CD4-positive, alpha-beta T cell (primary cell): ENCODE measurements at places on chromosomes 1 and 21.

GRCh38 chr1:27086026-27086425 lies 68.9 kb downstream of the SLC9A1 start:
- DNase-seq: no peak

DNA sequence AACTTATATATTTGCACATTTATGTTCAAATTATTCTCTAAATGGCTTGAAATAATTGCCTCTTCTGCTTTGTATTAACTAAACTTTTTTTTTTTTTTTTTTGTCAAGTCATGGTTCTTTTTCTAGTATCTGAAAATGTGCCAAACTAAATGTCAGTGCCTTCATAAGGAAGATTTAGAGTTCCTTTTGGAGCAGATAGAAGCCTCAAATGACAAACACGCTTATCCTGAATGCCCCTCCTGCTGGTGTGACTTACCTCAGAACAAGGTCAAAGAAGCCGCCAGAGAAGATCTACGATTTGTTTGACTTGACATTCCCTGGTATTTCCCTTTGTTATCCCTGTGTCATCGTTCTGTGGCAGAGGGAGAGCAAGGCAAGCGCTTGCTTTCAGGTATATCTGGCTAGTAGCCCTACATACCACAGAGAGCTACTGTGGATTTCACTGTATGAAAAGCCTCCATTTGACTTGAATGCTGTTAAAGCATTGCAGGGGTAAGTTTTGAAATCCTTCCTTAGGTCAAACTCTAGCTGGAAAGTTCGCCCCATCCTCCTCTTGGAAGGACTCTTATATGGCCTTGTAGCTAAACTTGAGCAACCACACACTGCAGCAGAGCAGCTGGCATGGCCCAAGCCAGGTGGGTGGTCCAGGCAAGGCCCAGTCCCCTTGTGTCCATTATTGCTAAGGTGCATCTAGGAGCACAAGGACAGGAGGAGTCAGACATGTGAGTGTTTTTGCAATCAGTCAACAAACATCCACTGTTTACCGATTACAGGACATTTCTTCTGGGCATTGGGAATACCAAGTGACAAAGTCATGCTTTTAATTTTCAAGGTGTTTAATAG lies 285.4 kb upstream of the USP25 start:
- DNase-seq: no peak

DNA sequence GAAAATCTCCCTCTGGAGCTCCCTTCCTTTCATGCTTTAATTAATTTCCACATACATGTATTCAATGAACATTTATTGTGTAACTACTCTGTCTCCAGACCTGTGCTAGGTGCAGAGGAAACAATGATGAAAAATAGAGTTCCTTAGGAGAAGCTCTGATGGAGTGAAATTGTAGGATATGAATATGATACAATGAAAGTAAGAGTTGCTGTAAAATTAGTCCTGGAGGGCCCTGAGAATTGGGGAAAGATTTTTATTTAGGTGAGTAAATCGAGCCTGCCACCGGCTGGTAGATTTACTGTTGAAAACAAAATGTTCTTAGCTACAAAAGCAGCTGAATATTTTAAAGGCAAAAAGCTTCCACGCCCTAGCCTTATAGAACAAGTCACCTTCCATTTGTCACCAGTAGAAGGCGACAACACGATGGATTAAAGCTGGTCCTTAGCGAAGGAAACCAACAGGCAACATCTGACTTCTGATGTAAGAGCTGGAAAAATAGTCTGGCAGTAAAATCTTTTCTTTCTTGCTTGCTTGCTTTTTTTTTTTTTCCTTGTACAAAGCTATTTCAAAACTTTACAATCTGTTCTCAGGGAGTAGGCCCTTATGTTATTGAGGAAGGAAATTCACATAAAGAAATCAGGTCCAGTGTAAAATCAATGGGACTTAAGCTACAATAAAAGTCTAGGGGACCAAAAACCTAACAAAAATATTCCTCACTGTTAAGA lies 82.0 kb upstream of the ROR1 start:
- DNase-seq: no peak

DNA sequence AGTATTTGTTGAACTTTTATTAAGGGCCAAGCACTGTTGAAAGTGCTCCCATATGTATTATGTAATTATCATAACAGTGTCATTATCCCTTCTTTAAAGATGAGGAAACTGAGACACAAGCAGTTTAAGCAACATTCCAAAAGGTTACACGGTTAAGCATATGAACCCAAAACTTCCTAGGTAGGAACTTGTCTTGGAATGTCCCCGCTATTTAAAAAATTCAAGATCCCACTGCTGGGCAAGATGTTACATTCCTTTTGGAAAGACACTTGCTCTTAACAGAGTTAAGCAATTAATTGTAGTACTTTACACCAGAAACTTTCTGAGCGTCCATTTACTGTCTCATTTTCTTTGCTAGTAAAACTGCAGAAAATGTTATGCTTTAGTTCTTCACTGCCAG lies 15.6 kb downstream of the LMO4 start:
- no peak for DNase-seq

DNA sequence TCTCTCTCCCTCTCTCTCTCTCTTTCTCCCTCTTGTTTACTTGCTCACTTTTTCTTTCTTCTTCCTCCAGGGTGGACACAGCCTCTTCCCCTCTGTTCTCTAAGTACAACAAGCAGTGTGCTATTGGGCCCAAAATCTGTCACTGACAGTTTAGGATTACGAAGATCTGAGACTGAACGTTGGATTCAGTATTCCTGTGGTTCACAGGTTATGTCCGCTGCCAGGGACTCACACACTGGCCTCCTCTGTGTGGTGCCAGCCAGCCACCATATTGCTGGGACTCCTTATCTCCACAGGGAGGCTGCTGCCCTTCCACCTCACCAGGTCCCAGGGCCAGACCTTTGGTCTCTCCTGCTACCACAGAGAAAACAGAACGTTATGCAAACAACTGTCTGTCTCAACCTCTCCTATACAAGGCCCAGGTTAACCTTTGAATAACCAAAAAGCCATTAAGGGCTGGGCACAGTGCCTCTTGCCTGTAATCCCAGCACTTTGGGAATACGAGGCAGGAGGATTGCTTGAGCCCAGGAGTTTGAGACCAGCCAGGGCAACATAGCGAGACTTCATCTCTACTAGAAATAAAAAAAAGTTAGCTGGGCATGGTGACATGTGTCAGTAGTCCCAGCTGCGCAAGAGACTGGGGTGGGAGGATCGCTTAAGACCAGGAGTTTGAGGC lies 171.9 kb upstream of the RAB4A start:
- no peak for DNase-seq

DNA sequence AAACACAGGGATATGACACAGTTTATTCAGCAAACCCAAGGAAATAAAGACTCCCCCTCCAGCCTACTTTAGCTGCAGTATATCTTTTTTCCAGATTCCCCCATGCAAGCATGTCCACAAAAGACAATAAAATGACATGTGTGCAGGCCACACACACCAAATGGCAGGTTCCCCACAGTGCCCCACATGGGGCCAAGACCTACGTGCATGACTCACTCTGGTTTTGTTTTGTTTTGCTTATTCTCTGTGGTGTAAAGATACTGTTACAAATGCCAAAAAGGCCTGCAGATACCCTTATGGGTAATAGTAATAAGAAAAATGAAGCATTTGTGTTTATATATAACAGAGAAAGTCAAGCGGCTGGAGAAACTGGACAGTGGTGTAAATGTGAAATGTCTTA lies 71.6 kb downstream of the RD3 start:
- DNase-seq: no peak

DNA sequence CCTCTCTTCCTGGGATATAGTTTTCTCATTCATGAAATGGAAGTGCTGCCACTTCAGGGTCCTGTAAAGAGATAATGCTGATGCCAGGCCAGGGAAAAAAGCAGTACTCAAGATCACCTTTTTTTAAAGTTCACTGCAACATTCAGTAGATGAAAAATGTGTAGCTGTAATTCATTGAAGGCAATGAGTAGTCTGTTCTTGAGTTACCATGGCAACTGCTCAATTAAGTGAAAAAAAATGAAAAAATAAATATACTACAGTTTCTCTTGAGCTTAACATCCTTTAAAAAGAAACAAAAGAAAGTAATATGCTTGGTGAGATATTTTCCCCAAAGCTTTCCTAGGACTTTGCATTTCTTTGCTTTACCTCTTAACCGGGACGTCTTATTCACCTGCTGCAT lies 183.3 kb downstream of the AK5 start:
- no peak for DNase-seq

DNA sequence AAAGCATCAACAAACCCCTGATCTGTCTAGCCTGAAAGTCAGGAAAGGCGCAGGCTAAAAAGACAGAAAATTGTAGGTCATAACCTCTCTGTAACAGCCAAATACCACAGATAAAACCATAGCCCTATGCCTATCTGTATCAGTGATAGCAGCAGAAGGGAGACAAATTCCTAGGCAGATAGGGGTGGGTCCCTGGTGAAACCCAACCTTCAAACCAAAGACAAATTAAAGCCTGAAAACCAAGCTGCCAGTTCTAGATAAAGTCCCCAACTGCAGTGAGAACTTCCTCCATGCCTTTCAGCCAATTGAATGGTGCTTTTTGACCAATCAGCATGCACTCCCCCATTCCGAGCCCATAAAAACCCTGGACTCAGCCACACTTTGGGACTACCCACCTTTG lies 115.3 kb downstream of the NTPCR start:
- DNase-seq: no peak

DNA sequence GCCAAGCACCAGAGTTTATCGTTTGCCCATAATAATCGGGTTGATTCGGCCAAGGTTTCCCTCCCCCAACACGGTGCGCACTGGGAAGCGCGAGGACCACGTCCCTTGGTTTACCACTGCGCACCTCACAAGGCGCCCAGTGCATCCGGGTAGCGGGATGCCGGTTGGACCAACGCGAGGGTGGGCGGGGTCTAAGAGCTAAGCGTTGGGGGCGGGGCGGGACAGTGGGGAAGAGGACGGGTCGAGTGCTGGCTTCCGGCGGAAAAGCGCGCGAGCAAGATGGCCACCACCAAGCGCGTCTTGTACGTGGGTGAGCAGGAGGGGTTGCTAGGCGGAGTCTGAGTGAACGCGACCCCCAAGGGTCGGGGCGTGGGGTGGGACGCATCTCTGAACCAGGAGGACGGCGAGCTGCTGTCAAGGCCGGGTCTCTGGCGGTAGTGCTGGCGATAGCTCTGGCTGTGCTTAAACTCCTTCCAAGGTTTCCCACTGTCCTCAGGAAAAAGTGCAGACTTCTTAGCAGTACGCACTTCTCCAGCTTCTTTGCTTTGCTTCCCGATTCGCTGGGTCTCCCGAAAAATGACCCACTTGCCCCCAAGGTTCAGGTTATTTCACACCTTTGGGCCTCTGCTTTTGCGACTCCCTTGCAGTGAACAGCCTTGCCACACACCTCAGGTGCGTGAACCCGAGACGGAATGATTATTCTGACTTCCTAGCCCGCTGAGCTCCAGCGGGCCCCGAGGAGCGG lies at the start of gene PPIE:
Gene PPIE, plus strand, starts transcription at position 261 of the 745 bp plus-strand sequence. Its CDS starts 19 bp downstream, at position 280.
- DNase-seq: peak; percentile 95

- DNase-seq: no peak
These were observed 2.6 kb downstream of the INSRR start for GRCh38 chr1:156856282-156856785.

- DNase-seq: no peak
These were observed 42.3 kb downstream of the TCEANC2 start for GRCh38 chr1:54095546-54096226.

- no peak for DNase-seq
These were observed 14.0 kb upstream of the LGALS8 start for GRCh38 chr1:236509647-236510401.

GRCh38 chr1:84412316-84412942 lies 14.1 kb downstream of the DNASE2B start:
- no peak for DNase-seq

DNA sequence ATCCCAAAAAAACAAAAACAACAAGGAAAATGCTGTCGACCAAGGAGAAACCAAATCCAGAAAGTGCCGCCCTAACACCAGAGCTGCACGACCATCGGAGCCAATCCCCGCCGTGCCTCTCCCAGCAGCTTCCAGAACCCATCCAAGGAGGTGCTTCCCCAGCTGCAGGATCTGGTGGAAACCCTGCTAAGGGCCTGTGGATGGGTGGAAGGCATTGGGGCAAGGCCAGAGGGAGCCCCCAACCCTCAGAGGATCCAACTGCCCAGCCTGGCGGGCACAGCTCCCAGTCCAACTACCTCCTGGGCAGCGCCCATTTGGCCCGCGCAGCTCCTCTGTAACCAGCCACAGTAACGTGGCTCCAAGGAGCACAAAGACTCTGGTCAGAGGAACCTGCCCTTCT lies 81.6 kb downstream of the NPHP4 start:
- DNase-seq: no peak

GRCh38 chr1:112744009-112744578 lies 29.0 kb upstream of the PPM1J start:
- no peak for DNase-seq

DNA sequence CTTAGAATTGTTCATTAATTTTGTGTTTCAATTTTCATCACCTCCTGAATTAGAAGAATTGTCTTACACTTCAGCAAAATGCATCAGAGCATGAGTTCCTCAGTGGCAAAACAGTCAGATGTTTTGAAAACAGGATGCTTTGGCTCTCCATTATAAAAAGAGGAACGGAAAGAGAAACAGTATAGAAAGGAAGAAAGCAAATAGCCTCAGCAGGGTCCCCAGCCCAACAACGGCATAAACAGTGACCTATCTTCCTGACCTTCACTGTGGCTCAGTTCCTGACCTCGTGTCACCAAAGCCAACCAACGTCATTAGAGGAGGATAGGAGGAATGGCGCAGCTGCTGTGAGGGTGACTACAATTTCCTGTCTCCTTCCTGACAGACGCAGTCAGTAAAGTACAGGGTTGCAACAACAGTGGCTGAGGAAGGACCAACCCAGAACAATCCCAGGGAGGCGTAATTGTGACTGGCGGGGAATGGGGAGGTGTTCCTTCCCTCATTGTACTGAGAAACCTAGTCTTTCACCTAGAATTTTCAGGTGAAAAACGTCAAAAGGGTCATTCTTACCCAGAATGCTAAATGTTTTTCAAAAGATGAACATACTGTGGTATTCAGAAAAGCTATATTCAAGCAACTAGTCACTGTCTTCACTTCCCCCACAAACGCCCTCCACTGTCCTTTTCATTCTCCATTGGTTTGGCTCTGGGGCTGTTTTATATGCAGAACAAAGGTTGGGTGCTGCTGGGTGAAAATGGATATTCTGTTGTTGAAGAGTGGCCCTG lies 197.9 kb upstream of the SGIP1 start:
- DNase-seq: peak; percentile 52

DNA sequence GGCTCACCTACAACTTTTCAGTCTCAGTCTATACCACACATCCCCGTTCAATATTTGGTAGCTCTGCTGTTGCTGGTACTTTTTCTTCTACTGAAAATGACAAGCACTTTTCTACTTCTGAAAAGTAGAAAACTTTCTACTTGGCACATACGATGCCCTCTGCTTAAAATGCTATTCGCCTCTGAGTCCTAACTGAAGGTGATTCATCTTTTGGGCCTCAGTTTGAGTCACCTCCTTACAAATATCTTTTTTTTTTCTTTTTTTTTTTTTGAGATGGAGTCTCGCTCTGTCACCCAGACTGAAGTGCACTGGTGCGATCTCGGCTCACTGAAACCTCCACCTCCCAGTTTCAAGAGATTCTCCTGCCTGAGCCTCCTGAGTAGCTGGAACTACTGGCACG lies 136.0 kb upstream of the CYYR1 start:
- DNase-seq: no peak

DNA sequence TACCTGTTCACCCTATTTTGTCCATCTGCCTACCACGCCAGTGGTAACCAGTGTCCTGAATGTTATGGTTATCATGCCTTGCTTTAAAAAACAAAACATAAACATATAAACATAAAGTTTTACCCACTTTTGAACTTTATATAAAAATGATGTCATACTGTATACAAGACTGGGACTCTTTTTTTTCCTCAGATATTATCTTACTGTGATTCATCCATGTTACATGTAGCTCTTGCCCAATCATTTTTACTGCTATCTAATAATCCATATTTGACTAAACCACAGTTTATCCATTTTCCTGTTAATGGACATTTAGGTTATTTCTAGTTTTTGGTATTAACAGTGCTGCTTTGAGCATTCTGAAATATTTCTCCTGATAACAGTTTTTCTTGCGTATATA lies 78.8 kb downstream of the GPR161 start:
- DNase-seq: no peak
